ENCODE measurements at places on chromosomes 16 and 17. TPM values are rescaled to one million over a fixed set of nuclear protein-coding genes. Genes with fewer than 3 reads are reported as not detected.

TMEM114 gene
- total RNA-seq: not detected

LHX1 gene
- not detected for total RNA-seq

NTN3 gene
- not detected for total RNA-seq

CCDC154 gene
- 2.2 TPM for total RNA-seq

GRAP gene
- total RNA-seq: 24.7 TPM

CEMP1 gene
- total RNA-seq: not detected

IGFALS gene
- not detected for total RNA-seq

ARL17A gene
- 30.1 TPM for total RNA-seq

ABCC11 gene
- total RNA-seq: 0.05 TPM

CCR7 gene
- 111 TPM for total RNA-seq

TSEN54 gene
- 70.0 TPM for total RNA-seq

ACE gene
- 1.6 TPM for total RNA-seq

PSMD12 gene
- 50.4 TPM for total RNA-seq

CHST6 gene
- 0.05 TPM for total RNA-seq

CCT6B gene
- 1.9 TPM for total RNA-seq

TEX19 gene
- 0.14 TPM for total RNA-seq

MYH10 gene
- 8.5 TPM for total RNA-seq

GDPD3 gene
- total RNA-seq: 8.7 TPM

GIT1 gene
- total RNA-seq: 66.7 TPM

GAS7 gene
- 0.18 TPM for total RNA-seq

TEKT5 gene
- not detected for total RNA-seq

ADAD2 gene
- total RNA-seq: not detected

CHD3 gene
- total RNA-seq: 213 TPM

All from T-helper 2 cell treated with Interferon-gamma antibody and Interleukin-4, amounts not matched to agents 100 ng/mL and 5 ng/mL, for 36 hours (primary cell).